Cerebellar cortex (tissue), 1 donor: ENCODE measurements at places on chromosomes 7 and 10.

GRCh38 chr10:71217266-71218045 lies 5.1 kb downstream of the UNC5B start:
- peak; percentile 65 for DNase-seq

- no peak for DNase-seq
These were observed 143.3 kb upstream of the GPR26 start for GRCh38 chr10:123522702-123523312.

DNA sequence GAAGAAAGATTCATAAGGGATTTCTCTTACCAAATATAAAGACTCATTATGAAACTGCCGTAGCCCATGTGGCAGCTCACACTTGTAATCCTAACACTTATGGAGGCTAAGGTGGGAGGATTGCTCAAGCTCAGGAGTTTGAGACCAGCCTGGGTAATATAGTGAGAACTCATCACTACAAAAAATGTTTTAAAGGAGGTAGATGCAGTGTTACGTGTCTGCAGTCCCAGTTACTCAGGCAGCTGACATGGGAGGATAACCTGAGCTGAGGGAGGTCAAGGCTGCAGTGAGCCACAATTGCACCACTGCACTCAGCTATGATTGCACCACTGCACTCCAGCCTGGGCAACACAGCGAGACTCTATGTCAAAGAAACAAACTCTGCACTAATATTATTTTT lies 18.1 kb upstream of the DNA2 start:
- no peak for DNase-seq

GRCh38 chr10:78947733-78948132 lies 121.0 kb upstream of the ZMIZ1 start:
- DNase-seq: no peak

DNA sequence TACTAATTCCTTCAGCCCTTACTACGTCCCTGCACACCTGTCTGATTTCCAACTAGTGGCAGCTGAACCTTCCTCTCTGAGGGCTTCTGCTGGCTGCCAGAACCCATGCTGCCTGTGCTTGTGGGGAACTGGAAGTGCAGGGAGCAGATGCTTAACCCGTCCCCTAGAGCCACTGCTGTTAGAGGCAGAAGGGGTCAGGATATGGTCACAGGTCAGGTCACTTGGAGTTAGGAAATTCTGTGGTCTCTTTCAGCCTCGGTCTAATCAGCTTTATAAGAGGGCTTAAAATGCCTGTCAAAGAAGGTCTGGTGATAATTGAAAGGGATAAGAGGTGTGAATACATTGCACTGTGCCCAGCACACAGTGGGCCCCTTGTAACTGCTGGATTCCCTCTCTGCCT lies 82.0 kb downstream of the PLPP4 start:
- DNase-seq: no peak

DNA sequence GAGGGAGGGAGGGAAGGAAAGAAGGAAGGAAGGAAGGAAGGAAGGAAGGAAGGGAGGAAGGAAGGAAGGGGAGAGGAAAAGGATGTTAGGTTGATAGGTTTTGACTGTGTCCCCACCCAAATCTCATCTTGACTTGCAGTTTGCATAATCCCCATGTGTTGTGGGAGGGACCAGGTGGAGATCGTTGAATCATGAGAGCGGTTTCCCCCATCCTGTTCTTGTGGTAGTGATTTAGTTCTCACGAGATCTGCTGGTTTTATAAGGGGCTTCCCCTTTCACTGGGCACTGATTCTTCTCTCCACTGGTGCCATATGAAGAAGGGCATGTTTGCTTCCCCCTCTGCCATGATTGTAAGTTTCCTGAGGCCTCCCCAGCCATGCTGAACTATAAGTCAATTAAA lies 15.1 kb upstream of the NUDCD3 start:
- DNase-seq: no peak

GRCh38 chr7:37741776-37742175 lies 58.2 kb downstream of the GPR141 start:
- DNase-seq: no peak

DNA sequence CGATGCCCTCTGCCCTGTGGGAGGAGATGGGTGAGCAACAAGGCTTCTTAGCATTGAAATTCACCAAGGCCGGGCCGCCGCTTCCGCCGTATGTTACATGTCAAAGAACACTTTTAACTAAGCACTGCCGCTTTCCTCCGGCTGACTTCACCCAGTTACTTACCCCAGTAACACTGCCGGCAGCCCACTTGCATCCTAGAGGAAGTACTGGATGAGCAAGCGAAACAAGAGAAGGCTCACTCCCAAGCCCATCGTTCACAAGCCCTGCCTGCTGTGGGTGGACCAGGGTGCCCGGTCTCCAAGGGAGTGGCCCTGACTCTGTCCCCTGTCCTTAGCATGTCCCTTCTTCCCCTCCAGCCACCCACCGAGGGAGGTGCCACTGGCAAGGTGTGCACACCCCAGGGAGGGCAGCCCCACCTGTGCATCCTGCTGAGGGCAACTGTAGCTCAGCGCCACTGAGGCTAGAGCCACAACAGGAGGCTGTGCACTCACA lies 73.1 kb upstream of the EBF3 start:
- DNase-seq: no peak

DNA sequence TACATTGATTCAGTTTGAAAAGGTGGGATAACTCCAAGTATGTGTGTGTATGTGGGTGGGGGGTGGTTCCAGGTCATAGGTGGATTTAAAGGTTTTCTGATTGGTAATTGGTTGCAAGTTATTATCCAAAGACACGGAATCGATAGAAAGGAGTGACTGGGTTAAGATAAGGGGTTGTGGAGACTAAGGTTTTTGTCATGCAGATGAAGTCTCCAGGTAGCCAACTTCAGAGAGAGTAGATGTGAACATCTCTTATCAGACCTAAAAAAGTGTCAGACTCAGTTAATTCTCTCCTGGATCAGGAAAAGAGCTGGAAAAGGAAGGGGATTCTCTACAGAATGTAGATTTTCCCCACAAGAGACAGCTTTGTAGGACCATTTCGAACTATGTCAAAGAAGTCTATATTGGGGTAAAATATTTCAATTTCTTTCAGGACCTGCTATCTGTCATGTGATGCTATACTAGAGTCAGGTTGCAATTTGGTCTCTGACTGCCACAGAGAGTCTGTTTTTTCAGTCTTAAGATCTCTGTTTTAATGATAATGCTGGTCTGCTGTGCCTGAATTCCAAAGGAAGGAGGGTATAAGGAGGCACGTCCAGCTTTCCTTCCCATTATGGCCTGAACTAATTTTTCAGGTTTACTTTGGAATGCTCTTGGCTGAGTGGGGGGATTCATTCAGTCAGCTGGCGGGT lies 3.6 kb downstream of the C7orf57 start:
- DNase-seq: no peak

- no peak for DNase-seq
These were observed 52.2 kb upstream of the INHBA start for GRCh38 chr7:41755096-41755495.

GRCh38 chr10:114779803-114780576 lies 41.6 kb upstream of the FHIP2A start:
- no peak for DNase-seq

GRCh38 chr7:149864023-149864422 lies 9.7 kb upstream of the ATP6V0E2 start:
- no peak for DNase-seq

GRCh38 chr10:87842220-87842641 lies 21.1 kb downstream of the KLLN start:
- no peak for DNase-seq

DNA sequence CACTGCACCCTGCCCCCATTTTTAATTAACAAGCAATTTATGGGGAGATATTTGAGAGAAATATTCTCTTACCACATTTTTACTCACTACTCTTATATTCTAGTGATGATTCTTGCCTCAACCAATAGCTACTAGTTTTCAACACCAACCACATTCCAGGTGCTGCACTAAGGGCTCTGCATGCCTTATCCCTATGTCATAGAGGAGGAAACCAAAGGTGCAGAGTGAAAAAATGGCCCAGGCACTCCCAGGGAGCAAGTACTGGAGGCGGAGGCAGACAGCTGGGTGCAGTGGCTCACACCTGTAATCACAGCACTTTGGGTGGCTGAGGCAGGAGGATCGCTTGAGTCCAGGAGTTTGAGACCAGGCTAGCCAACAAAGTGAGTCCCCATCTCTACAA lies 35.5 kb upstream of the TPST1 start:
- no peak for DNase-seq

DNA sequence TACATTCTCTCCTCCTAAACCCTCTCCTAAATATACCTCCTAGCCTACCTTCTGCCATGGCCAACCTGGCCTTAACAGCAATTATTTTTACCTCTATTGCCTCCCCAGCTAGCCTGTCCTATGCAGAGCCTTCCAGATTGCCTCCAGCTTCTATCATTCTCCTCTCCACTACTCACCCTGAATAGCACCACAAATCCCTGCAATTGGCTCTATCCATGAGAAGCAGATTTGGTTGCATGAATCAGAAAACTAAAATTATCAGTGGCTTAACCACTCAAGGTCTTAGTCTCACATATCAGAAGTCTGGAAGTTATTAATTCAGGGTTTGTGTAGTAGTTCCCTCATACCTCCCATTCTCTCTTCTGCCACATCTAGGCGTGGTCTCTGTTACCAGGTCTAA lies 120.3 kb upstream of the CACUL1 start:
- DNase-seq: no peak

DNA sequence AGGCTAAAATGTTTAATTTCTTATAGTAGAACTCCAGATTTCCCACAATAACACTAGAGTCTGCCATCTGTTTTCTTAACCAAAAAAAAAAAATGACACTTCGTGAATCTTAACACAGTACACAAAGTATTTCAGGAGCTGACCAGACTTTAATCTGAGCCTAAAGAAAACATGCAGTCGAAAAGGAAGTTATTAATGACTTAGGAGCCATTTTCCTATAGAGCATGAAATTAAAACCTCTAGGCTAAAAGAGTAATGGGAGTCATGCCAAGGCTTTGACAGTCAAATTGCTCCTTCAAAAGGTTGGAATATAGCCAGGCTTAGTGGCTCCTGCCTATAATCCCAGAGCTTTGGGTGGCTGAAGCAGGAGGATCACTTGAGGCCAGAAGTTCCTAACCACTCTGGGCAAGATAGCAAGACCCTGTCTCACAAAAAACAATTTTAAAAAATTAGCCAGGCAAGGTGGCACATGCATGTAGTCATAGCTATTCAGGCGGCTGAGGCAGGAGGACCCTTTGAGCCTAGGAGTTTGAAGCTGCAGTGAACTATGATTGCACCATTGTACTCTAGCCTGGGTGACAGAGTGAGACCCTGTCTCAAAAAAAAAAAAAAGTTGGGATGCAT lies 13.6 kb downstream of the MICU1 start:
- peak; percentile 48 for DNase-seq

DNA sequence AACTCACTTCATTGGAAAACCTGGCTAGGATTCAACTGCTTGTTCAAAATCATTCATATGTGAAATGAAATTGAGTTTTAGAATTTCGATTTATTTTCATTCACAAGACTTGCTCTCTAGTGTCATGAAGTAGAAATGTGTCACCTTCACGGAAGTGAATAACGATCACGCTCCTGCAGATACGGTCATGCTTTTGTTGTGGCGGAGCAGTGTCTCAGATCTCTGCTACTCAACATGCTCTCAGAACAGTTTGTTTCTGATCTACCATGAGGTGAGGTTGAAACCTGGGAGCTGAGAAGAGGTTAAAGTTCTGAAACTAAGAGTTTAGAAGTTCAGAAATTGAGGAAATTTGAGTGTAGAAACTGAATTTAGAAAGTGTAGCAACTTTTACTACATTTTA lies 13.8 kb upstream of the PITRM1 start:
- no peak for DNase-seq

DNA sequence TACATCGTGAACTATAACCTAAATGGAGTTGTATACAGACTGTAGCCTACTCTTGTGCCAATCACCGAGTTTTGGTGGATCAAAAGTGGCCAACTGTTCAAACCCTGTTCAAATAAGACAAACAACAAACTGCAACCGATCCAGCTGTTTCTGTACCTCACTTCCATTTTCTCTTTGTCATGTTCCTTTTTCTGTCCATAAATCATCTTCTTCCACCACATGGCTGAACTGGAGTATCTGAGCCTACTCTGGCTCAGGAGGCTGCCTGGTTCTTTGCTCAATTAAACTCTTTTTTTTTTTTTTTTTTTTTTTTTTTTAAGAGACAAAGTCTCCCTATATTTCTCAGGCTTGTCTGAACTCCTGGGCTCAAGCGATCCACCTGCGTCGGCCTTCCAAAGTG lies 59.0 kb upstream of the NPVF start:
- no peak for DNase-seq

DNA sequence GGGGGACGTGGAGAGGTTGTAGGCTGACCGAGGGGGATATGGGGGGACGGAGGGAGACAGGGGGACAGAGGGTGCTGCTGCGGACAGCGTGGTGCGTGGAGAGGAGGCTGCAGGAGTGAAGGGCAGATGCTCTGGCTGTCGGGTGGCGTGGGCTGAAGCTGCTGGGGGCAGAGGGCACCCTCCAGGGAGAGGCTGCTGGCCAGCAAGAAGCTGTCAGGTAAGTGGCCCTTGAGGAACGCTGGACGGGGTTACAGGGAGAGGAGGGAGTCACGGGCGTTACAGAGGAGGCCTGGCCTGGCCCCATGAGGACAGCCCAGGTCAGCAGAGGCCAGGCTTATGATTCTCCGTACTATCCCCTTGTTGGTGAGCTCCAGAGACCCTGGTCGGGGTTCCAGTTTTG lies 27.1 kb downstream of the YKT6 start:
- DNase-seq: no peak

GRCh38 chr7:126203185-126203584 lies 1049.6 kb downstream of the GRM8 start:
- no peak for DNase-seq

GRCh38 chr10:63208986-63209385 lies 75.9 kb downstream of the NRBF2 start:
- DNase-seq: peak; percentile 62

- no peak for DNase-seq
These were observed 45.4 kb downstream of the PODXL start for GRCh38 chr7:131511071-131511470.

- DNase-seq: no peak
These were observed 76.0 kb downstream of the TYW1B start for GRCh38 chr7:72751978-72752377.

- no peak for DNase-seq
These were observed 105.6 kb downstream of the LYZL1 start for GRCh38 chr10:29394321-29394932.

DNA sequence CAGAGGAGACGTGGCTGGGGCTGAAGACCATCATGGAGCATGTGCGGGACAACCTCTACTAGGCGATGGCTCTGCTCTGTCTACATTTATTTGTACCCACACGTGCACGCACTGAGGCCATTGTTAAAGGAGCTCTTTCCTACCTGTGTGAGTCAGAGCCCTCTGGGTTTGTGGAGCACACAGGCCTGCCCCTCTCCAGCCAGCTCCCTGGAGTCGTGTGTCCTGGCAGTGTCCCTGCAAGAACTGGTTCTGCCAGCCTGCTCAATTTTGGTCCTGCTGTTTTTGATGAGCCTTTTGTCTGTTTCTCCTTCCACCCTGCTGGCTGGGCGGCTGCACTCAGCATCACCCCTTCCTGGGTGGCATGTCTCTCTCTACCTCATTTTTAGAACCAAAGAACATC lies 22.0 kb upstream of the CPA5 start:
- DNase-seq: no peak

- no peak for DNase-seq
These were observed 150.3 kb downstream of the AUTS2 start for GRCh38 chr7:69748530-69748929.
